ENCODE measurements at places on chromosomes 4 and X.

DNA sequence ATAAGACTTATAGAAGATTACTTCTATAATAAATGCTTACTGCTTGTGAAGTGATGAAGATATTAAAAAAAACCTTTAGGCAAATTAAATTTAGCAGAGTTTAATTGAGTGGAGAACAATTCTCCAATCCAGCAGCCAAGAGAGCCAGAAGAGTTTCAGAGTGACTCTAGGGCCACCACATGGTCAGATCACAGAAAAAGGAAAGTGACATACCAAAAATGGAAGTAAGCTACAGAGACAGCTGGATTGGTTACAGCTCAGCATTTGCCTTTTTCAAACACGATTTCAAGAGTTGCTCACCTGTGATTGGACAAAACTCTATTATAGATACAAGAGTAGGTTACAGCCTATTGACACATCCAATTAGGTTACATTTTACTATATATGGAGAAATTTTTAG, 79.0 kb upstream of the TRAM1L1 start:
- no peak for DNase-seq

DNA sequence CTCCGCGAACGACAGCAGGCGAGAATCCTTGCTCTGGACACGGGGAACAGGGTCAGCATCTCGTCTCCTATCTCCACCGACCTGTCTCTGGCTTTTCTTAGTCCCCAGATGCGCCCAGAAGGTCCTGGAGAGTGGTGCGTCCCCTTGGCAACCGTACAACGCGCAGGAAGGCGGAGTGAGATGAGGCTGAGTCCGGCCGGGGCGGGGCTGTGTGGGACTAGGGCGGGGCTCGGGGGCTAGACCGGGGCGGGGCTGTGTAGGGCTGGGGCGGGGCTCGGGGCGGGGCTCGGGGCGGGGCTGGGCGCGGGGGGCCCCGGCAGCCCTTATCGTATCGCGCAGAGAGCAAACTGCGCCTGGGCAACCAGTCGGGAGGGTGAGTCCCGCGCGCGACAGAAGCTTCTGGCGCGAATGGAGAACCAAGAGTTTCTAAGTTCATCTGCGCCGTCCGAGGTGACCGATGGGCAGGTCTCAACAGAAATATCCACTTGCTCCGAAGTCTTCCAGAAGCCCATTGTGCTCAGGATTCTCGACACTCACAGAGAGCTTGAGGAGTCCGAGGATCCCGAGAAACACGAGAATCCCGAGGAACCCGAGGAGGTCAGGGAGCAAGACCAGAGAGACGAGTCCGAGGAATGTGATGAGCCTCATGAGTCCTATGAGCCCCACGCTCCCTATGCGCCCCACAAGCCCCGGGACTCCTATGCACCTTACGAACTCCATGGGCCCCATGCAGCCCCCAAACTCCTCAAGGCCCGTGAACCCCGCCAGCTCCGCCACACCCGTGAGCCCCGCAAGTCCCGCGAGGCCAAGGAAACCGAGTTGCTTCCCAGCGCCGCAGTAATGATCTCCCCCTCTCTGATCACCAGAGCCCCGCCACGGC, 24.9 kb downstream of the ARL9 start:
- peak; percentile 65 for DNase-seq

- DNase-seq = no peak
These were observed 190.9 kb downstream of the SHOX start for GRCh38 chrX:821327-822107.

- DNase-seq = no peak
These were observed 19.9 kb upstream of the PCDH10 start for GRCh38 chr4:133129237-133129636.

DNA sequence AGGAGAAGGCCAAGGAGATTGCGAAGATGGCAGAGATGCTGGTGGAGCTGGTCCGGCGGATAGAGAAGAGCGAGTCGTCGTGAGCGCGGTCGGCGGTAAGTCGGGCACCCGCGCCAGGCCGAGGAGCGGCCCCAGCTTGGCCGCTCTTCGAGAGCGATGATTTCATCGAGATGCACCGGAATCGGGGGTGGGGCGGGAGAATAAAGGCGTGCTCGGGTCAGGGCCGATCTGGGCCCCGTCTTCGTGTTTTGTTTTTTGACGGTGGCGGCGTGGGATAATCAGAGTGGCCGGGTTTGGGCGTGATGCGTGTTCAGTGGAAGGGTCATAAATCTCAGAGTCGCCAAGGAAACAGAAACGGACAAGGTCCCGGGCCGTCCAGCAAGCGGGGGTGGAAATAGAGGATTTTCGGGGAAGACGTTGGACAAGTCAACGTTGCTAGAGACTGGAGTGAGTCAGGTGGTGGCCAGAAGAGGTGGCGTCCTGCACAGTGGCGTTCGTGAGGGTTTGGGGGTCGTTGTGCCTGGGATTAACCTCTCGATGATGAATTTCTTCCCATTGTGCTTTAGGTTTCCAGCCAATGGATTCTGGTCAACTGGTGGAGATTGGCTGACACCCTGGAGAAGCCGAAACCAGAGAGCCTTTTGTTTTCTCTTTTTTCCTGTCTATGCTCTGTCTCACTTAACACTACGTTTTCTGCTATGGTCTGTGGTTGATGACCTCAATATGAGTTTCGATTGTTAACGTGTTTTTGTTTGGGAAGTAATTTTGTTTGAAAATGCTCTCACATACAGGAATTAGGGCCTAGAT, 882 bp downstream of the MRFAP1 start:
- DNase-seq = peak; percentile 7

- DNase-seq = no peak
These were observed 68.0 kb downstream of the ATOH1 start for GRCh38 chr4:93896516-93896915.

GRCh38 chr4:147480891-147481576, at the start of gene EDNRA:
TSS of gene EDNRA (plus strand) at chr4:147481097. CDS start at chr4:147485682, 4,585 bp downstream.
- no peak for DNase-seq

GRCh38 chrX:54447461-54447860, 7.3 kb downstream of the TSR2 start:
- no peak for DNase-seq

DNA sequence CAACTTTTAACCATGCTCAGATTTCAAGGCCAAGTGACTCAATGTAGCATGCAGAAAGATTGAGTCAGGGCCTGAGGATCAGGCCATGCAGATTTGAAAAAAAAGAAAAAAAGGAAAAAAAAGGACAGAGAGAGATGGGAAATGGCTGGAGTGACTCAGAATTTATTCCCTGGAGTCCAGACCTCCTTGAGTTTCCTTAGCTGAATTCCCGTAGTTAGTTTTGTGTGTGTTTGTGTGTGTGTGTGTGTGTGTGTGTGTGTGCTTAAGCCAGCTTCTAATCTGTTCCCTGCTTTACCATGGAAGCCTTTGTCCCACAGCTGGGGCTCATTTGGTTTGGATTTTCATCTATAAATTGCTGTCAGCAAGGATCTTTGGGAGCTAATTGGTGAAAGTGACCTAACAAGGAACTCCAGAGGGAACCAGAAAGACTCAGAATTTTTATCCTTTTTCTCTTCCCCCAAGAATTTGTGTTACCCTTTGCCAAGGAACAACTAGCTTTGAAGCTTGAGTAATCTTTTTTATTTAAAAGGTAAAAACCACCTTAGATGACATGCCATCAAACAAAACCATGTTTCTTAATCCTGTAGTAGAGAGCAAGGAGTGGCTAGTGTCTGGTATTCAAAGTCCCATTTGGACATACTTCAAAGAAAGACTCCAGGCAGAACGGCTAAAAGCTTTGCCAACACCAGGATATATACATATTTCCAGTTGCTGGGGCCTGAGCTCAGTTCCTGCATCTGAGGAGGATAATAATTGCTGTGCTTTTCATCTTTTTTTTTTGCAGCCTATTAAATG, 109.0 kb upstream of the DDIT4L start:
- DNase-seq = no peak

GRCh38 chr4:75087865-75088264, 154.9 kb downstream of the PARM1 start:
- no peak for DNase-seq

DNA sequence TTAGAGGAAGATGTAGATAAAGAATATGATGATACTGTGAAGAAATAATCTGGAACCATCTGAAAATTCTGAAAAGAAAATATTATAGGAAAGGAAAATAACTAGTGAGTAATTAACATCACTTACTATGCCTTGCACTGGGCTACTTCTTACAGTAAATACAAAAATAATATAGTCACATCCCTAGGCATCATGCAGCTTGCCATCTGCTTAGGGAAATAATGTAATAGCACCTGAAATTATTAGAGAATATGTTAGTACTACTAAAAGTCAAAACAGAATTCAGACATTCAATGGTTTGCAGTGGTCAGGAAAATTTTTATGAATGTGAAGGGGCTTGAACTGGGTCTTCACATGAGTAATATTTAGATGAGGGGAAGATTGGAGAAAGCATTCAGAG, 272.2 kb upstream of the EMCN start:
- DNase-seq = no peak

Data from stimulated activated CD8-positive, alpha-beta memory T cell treated with anti-CD3 and anti-CD28 coated beads, Interleukin-4, amount 100 ng/mL, for 4 hours (primary cell).